Small intestine (tissue), 16 donors: ENCODE measurements at places on chromosomes 2 and 18.

DNA sequence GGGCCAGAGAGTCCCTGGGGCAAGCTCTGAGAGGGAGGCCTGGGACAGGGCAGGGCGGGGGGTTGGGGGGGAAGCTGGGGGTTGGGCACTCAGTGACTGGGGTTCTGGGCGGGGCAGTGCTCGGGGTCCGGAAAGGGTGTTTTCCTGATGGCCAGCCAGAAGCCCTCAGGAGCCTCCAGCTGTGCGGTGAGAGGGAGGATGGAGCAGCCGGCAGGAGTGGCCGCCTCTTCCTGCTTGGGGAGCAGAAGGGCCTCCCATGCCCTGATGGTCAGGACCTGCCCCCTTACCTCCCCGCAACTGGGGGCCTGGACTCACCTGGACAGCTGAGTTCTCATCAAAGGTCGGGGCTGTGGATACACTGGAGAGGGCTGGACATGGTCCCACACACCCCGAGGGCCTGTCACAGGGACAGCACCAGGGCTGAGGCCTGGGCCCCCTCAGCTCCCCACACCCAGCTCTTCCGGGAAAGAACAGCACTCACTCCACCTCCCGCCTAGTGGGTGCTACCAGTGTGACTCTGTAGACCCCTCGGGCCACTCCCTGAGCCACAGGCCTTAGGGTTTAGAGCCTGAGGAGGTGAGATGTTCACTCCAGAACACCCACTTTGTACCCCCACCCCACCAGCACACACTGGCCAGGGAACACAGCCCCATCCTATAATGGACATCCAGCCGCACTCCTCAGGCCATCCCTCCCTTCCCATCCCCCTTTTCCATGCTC, 6.7 kb downstream of the SFTPB start:
- no peak for DNase-seq

- no peak for DNase-seq
Observed at GRCh38 chr2:135512099-135512498, 18.9 kb downstream of the ZRANB3 start.

DNA sequence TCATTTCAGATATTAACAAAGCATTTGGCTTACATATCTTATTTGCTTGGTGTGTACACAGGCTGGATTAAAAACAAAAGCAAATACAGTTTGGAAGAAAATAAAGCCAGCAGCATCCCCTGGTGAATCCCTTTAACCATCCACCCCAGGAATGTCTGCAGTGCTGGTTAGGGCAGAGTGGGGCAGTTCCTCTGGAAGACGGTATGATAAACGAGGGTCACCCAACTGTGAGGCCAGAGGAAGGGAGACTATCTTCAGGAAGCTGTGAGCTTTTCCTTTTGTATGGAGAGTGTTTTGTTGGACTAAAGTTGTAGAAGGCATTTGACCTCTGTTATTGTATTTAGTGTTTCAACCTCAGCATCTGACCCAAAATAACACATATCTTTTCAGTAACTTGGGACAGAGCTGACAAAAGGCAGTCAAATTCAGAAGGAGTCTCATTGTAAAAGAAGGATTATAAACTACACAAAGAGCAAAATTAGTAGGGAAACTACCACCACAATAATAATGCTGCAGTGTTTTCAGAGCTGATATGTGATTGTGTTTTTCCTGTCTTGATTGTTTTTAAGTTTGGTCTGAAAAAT, 159.1 kb downstream of the FMNL2 start:
- DNase-seq = no peak

- DNase-seq = no peak
Observed at GRCh38 chr2:70344195-70344594, 42.3 kb upstream of the FAM136A start.

DNA sequence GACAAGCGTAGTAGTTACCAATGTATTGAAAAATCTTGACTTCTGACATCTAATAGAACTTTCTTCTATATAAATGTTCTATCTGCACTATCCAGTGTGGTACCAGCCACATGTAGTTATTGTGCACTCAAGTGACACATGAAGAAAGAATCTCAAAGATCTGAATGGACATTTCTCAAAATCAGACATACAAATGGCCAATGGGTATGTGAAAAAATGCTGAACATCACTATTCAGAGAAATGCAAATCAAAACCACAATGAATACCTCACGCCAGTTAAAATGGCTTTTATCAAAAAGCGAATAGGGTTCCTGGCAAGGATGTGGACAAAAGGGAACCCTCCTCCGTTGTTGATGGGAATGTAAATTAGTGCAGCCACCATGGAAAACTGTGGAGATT, 37.5 kb upstream of the SMCHD1 start:
- no peak for DNase-seq

- DNase-seq = no peak
Observed at GRCh38 chr2:220300806-220301205, 673.4 kb downstream of the SLC4A3 start.

DNA sequence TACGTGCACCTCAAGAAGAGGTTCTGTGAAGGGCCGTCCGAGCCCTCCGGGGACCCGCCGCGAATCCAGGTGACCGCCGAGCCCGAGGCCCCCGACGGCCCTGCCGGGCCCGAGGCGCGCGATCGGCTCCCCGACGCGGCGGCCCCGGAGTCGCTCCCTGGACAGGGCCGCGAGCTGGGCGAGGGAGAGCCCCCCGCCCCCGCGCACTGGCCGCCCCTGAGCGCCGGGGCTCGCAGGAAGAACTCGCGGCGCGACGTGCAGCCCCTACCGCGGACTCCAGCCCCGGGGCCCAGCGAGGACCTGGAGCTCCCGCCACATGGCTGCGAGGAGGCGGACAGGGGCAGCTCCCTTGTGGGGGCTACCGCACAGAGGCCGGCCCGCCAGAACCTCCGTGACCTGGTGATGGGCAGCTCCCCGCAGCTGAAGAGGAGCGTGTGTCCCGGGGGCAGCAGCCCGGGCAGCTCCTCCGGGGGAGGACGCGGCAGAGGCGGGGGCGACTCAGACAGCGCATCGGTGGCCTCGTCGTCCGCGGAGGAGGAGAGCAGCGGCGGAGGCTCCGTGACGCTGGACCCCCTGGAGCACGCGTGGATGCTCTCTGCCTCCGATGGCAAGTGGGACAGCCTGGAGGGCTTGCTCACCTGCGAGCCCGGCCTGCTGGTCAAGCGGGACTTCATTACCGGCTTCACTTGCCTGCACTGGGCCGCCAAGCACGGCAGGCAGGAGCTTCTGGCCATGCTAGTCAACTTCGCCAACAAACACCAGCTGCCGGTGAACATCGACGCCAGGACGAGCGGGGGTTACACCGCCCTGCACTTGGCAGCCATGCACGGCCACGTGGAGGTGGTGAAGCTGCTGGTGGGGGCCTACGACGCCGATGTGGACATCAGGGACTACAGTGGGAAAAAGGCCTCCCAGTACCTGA, 812 bp downstream of the SOWAHC start:
- DNase-seq = peak; percentile 78

- DNase-seq = no peak
Observed at GRCh38 chr2:66127061-66127460, 307.9 kb upstream of the MEIS1 start.

GRCh38 chr2:3427272-3427671, 47.8 kb downstream of the TRAPPC12 start:
- no peak for DNase-seq

- DNase-seq = peak; percentile 63
Observed at GRCh38 chr2:218294430-218295022, 2.2 kb upstream of the TMBIM1 start.

DNA sequence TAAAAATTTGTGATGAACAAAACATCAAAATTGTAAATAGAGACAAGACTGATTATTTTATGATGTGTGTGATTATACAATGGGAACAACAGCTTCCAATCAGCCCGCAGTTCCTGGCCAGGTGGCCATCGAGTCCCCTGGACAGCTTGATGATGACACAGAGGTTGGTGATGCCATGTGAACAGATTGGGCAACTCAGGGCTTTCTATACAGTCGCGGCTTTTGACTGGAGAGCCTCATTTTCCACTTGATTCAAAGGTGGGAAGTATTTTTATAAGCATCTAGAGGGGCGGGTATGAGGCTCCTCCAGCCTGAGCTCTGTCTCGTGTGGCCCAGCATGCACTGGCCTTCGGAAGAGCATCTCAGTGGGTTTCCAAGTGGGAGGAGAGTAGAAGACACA, 14.9 kb upstream of the HPCAL1 start:
- DNase-seq = no peak

- DNase-seq = no peak
Observed at GRCh38 chr2:12764075-12764730, 47.5 kb downstream of the TRIB2 start.

- DNase-seq = no peak
Observed at GRCh38 chr2:84874381-84875212, 6.3 kb downstream of the TRABD2A start.

GRCh38 chr2:20418519-20418918, 28.4 kb upstream of the RHOB start:
- no peak for DNase-seq

DNA sequence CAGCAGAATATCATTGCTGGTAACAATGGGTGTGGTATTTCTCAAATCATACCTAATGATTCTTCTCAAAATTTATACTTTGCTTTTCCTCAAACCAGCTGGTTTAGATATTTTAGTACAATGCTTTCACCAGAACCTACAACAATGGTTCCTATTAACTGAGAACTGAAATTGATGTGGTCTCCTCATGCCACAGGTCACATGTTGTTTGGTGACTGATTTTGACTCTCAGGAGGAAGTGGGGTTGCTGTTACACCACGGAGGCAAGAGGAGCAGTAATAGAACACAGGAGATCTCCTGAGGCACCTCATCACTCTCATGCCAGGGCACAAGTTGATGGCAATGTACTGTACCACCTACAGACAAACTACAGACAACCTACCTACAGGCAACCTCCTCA, 3.0 kb upstream of the CEP68 start:
- DNase-seq = peak; percentile 54

- peak; percentile 28 for DNase-seq
Observed at GRCh38 chr2:69683170-69683971, 39.8 kb upstream of the AAK1 start.

DNA sequence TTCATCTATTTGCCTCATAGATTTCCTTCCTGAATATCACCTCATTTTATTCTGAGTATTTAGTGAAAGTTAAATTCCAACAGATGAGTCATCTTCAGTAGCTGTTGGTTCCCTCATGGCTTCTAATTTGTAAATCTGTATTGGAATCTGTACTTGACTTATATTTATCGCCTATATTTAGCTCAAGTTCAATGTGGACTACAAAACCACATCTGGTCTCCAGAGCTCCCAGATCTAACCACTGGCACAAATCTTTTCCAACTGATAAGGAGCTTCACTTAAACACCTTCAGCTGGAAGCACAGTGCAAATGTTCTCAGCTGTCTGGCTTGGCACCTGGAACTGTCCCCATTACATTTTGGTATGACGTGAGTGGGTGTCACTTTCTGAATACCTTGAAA, 82.8 kb upstream of the DSEL start:
- no peak for DNase-seq

DNA sequence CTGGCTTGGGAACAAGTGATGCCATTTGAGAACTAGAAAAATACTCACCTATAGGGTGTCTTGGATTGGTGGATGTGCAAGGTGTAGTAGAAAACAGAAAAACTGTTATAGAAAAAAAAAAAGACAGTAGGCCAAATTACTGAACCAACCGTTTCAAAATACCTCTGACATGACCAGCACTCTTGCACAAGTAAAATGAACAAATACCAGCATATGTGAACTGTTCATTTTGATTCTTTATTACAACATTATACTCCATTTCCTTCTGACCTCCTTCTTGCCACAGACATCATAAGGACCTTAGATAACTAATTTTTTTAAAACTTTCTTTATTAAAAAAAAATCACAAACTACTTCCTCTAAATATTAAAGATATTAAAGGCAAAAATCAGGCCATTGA, 125.5 kb downstream of the ATAD2B start:
- no peak for DNase-seq

GRCh38 chr2:48419884-48420511, 110.0 kb upstream of the STON1 start:
- DNase-seq = no peak

DNA sequence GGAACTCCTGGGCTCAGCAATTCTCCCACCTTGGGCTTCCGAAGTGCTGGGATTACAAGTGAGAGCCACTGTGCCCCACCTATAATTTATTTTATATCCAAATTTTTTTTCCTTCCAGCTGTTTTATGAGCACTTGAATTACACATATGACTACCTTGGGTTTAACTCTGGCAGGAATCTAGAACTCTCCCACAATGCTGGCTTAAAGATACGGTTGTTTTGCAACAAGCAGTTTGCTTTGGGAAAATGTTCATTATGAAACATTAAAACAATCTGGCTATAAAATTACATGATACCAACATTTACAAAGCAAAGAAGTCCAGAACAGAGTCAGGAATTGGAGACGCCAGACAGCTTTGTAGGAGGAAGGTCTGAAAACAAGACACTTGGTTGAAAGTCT, 12.8 kb downstream of the CD302 start:
- DNase-seq = no peak

DNA sequence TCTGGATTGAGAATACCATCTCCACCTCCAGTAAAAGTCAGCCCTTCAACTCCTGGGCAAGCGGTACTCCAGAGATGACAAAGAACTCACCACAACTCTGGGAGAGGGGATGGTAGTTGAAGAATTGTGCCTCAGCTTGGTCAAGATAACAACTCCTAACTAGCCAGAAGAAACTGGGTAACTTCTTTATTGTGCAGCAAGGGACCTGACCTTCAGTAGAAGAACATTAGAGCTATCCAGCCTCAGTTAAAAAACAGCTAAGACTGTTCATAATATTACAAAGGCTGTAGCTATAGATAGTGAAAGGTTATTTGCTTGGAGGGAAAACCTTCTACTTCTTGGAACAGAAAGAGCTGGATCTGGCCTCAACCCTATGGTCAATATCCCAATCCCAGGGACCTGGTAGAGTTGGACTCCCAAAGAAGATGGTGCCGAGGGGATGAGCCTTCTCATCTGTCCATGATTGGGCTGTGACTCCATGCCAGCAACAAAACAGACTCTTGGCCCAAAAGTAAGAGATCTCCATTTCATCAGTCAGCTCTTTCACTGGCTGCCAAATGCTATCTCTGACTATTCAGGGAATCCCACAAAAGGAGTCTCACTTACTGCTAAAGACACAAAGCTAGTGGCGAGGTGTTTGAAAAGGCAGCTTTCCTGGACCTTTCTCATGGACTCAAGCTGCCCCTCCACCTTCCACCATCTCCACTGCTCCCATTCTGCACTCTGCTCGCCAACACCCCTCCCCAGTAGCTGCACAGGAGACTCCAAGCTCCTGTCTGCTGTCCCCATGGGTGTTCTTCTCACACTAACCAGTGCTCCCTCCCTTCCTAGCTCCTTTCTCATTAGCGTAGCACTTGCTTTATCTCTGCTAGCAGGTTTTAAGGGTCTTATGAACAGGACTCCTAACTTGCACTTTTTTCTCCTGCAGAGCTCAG, 145.8 kb downstream of the CAPN13 start:
- no peak for DNase-seq

GRCh38 chr2:12816379-12817306, 99.9 kb downstream of the TRIB2 start:
- DNase-seq = no peak

DNA sequence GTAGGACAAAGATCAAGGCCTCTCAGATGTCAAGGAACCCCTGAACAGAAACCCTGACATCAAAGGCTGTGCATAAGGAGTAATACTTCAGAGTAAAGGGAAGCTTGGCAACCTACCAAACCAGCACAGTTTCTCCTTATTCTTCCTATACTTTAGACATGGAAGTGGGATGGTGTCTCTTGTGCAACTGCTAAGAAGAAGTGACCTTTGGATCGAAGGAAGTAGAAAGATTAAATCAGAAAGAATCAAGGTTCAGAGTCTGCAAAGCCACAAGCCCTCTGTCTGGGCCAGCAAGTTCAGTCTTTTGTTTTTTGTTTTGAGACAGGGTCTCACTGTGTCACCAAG, 66.2 kb upstream of the SLC39A10 start:
- DNase-seq = peak; percentile 85
